ENCODE measurements at places on chromosomes 12 and 14. TPM values are rescaled to one million over a fixed set of nuclear protein-coding genes. Genes with fewer than 3 reads are reported as not detected.
A peak's percentile ranks its signal among the peaks of the same experiment; 100 is the strongest.

The CLEC4A gene
- not detected for total RNA-seq

The SLC25A47 gene
- not detected for total RNA-seq

The TAS2R50 gene
- total RNA-seq, result 0.25 TPM

The ABCC9 gene
- 83.1 TPM for total RNA-seq

- DNase-seq, result no peak
Measured at GRCh38 chr14:92848887-92849286, 54.8 kb downstream of the GOLGA5 start.

The SDR9C7 gene
- total RNA-seq, result not detected

DNA sequence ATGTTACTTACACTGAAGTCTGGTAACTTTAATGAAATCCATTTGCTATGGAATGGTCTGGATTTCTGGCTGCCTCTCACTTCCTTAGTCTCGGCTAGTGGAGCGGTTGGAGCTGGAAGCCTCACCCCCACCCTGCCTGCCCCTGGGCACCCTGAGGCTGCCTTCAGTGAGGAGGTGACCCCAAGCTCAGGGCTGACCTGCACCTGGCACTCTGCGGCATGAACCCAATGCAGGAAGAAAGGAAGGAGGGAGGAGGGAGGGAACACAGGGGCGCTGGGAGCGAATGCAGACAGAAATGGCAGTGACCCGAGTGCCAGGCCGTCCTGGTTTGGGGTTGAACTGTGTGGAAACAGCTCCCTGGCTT is 353.1 kb downstream of the TMEM121 start:
- no peak for DNase-seq

The RPGRIP1 gene
- 0.52 TPM for total RNA-seq

DNA sequence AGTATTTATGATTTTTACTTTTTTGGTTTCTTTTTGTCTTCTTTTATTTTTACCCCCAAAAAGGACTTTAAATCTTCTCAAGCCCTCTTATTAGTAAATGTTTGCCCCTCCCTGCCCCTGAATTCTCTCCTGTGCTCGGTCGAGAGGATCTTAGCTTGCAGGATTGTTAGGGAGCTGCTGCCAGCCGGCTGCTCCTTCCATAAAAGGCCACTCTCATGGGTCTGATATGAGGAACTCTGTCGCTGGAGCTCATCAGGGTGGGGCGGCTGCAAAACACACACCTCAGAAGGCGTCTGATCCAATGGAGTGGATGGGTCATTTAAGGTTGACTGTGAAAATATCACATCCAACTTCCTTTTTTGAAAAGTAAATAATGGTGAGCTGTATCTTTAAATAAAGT is 8.5 kb downstream of the LTBR start:
- DNase-seq, result peak; percentile 67

GRCh38 chr14:31172084-31172483 is 35.5 kb downstream of the HECTD1 start:
- DNase-seq, result no peak

The CLEC2A gene
- not detected for total RNA-seq

GRCh38 chr14:79862045-79862444 is 349.3 kb downstream of the DIO2 start:
- DNase-seq, result no peak

GRCh38 chr12:52168019-52168717 is 23.6 kb downstream of the KRT80 start:
- no peak for DNase-seq

DNA sequence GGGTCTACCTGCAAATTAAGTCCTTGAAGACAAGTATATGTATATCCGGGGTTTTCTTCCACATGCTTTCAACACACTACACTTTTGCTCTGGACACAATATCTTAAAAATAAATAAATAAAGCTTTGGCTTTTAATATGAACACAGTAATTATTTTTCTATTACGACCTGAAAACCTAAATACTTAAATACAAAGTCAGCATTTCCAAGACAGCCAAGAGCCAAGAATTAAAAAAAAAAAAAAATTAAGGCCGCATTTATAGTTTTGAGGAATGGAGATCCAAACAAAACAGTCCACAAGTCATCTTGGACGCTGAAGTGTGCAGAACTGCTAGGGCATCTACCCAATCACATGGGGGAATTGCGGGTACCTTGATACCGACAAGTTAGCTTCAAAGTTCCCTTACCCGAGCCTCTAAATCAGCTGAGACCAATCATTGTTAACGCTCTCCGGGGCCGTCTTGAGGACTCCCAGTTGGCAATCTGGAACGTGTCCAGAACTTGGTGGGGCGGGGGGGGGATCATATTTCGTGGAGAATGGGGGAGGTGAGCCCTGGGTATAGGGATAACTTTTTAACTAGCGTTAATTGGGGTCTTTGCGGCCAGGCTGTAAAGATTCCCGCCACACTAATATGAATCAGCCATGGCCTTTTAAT is 731 bp upstream of the PCNX4 start:
- DNase-seq, result peak; percentile 39

The OVCH1 gene
- 0.07 TPM for total RNA-seq

DNA sequence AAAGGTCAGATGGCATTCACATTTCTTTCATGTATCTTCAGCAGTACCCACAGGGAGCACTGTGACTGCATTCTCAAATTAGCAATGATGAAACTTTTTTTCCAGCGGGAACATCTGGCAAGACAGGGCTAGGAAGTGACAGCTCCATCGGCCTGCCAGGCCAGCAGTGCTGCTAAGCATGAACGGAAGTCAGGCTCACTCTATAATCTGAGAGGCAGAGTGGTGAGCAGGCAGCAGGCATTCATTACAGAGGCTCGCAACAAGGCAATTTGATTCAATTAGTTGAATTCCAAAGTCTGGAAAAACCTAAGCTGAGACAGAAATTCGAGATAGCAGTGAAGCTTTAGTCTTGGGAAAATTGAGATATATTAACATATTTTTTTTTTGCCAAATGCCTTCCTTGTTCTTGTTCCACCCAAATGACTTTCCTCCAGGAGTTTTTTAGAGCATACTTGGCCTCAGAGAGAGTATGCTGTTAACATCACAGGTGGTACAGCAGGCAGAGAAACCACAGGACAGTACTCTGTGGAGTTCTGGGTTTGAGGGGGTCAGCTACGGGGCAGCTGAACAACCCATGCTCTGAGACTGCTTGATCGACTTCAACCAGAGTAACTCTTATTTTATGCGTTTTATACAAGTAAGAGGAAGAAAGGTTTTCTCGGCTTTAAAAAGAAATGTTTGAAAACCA is 414.9 kb downstream of the APAF1 start:
- DNase-seq, result peak; percentile 57

The ANG gene
- total RNA-seq, result 4.0 TPM

DNA sequence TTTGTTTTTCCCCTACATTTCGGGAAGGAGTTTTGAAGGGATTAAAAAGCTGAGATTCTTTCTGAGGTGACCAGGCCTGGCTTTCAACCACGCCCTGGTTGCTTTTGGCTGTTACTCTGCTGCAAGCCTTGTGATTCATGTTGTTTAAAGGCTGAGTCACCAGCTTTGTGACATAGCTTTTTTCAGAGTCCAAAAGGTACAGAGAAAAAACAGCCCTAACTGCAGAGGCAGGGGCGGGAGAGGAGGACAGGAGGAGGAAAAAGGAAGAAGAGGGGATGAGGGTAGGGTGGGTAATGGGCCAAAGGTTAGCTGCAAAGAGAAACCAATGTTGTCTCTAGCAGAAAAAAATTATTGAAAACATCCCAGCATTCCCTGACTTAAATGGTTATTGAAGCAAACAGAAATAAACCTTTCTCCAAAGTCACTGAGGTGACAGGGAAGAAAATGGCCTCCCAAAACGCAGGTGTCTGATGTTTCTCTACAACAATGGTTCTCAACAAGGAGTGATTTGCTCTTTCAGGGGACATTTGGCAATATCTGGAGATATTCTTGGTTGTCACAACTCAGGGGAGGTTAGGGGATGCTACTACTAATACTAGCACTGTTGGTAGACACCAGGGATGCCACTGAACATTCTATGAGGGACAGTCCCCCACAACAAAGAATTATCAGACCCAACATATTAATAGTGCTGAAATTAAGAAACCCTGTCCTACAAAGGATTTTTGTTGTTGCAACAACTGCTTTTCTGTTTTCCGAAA is 2.1 kb upstream of the UBC start:
- DNase-seq, result peak; percentile 67

GRCh38 chr14:22898302-22899090 is 15.5 kb downstream of the REM2 start:
- no peak for DNase-seq

DNA sequence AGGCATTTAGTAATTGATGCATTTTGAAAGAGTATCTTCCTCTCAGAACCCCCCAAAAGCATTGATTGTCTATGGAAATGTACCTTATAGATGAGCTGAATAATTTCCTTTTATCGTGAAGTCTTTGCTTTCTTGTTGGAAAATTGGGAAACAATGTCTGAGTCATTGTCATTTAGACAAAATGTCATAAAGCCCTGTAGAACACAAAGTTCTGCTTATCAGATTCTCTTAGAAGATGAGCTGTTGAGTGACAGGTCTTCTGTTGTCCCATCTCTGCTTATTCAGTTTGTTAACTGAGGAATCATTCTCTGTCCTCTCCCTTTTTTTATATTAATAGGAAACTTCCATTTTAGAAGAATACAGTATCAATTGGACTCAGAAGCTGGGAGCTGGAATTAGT is 22.9 kb downstream of the MAPKAPK5 start:
- no peak for DNase-seq

The KSR2 gene
- not detected for total RNA-seq

GRCh38 chr14:72478471-72478893 is 415.4 kb downstream of the DPF3 start:
- no peak for DNase-seq

DNA sequence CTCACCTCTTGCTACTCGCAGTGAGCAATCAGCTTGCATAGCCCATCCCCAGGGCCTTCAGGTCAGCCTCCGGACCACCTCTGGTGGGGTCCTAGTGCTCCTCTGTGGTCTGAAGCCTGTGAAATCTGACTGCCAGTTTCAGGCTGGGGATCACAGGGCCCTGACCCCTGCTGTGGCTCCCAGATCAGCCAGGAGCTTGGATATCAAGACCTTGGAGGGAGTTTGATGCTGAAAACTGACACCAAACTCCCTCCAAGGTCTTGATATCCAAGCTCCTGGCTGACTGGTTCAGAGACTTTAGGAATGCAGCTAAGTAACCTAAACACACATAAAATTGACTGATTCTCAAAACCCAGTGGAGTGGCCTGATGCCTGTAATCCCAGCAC is 19.8 kb upstream of the DHRS4 start:
- DNase-seq, result no peak

GRCh38 chr12:43841253-43841652 is 5.4 kb downstream of the TMEM117 start:
- no peak for DNase-seq

The CLEC1B gene
- total RNA-seq, result not detected

DNA sequence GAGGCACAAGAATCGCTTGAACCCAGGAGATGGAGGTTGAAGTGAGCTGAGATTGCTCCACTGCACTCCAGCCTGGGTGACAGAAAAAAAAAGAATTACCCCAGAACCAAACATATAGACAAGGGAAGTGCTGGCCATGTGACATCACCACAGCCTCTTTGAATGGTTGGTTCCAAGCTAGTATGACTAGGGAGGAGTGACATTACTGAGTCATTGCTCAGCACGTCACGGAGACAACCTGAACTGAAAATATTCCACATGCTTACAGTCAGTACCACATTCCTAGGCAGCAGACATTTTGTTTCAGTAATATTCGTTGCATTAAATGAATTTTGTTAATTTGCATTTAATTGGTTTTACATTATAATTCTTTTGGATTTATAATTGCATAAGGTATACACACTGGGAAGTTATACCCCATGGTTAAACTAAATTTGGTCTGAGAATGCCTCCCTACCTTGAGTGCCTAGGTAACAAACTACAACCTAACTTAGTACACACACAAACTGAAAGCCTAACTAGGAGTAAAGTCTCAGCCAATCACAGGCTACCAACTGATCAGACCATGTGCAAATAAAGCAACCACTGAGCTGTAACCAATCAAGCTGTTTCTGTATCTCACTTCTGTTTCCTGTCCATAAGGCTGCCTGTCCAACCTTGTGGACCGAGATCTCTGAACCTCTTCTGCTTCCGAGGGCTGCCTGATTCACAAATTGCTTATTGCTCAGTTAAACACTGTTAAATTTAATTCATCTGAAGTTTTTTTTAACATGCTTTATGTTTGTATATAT is 164.4 kb downstream of the CAND1 start:
- no peak for DNase-seq

GRCh38 chr12:49568442-49569162 is 660 bp upstream of the MCRS1 start:
- no peak for DNase-seq

DNA sequence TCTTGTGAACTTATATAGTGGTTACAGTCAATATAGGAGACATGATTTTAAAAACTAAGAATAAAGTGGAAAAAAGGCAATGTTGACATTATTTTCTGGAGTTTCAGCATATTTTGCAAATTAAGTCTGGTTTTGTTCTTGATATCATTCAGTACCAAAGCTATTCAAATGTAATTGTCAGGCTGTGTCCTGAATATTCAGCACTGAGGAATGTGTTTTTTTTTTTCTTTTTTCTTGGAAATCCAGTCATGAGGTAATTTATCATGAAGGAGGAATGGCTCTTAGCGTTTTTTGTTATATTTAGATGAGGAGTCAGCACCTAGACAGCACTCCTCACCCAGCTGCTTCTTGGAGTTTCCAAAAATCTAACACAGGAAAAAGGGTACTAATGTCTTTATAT is 225.5 kb downstream of the CCDC91 start:
- DNase-seq, result no peak

DNA sequence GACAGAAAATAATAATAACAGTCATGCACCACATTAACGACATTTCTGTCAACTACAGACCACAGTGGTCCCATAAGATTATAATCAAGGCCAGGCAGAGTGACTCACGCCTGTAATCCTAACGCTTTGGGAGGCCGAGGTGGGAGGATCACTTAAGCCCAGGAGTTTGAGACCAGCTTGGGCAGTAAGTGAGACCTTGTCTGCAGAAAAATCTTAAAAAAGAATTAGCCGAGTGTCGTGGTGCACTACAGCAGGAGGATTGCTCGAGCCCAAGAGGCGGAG is 8.6 kb downstream of the NAB2 start:
- DNase-seq, result no peak

DNA sequence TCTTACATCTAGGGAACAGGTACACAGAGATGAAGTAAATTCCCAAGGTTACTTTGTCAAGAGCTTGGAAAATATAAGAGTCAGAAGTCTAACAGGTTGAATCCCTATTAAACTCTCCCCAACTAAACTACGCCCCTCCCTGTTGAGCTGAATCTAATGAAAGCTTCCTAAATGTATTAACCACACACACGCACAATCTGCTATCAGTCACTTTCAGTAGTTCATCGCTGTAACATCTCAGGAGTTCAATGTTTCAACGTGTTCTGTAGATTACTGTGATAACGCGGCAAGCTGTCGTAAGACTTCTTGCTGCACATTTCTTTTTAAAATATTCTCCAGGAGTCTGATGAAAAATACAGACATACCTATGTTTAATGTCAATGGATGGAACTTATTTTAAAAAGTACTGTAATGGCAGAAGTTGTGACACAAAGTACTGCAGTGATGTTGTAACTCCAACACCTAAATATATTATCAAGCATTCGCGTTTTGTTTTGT is 612 bp upstream of the SLC25A3 start:
- DNase-seq, result no peak

- DNase-seq, result peak; percentile 72
Measured at GRCh38 chr12:124403273-124403672, 108.4 kb downstream of the RFLNA start.

GRCh38 chr12:125871811-125872594 is 806.8 kb downstream of the AACS start:
- DNase-seq, result peak; percentile 54

- no peak for DNase-seq
Measured at GRCh38 chr14:33118668-33119067, 180.0 kb downstream of the NPAS3 start.

The MYRFL gene
- total RNA-seq, result not detected

Data from left ventricle myocardium superior (tissue), 1 donor.